ENCODE measurements at places on chromosomes 1 and 21. TPM values are rescaled to one million over a fixed set of nuclear protein-coding genes. Genes with fewer than 3 reads are reported as not detected.

The ILDR2 gene
- 3.0 TPM for polyA plus RNA-seq

The TENT5C gene
- polyA plus RNA-seq: 13.4 TPM

The ASAP3 gene
- polyA plus RNA-seq: 76.2 TPM

The BRINP3 gene
- polyA plus RNA-seq: 2.4 TPM

The CHI3L2 gene
- not detected for polyA plus RNA-seq

The DRAM2 gene
- 75.5 TPM for polyA plus RNA-seq

The CA6 gene
- 0.12 TPM for polyA plus RNA-seq

The IGSF9 gene
- 15.0 TPM for polyA plus RNA-seq

The LRRC38 gene
- polyA plus RNA-seq: 7.7 TPM
